Progenitor cell of endocrine pancreas (in vitro differentiated cells): ENCODE measurements at places on chromosomes 4 and X.

DNA sequence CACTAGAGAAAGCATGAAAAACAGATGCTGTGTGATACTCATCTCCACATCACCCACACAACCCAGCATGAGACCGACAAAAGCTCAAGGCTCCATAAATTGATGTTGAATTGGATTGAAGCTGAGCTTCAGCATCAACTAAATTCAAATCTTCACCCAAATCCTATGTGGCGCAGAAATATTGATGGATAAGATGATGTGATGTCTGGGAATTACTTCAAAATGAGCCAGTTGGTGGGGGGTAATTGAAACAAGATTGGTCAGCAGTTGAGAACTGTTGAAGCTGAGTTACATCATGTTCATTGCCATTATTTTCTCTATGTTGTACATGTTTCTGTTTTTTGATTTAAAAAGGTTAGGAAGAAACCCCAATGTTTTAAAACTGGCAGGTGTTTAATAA, 166.5 kb upstream of the STS start:
- no peak for DNase-seq

- no peak for DNase-seq
Measured at GRCh38 chr4:128810331-128810870, 901 bp downstream of the JADE1 start.

GRCh38 chrX:110284159-110284558, 33.7 kb downstream of the AMMECR1 start:
- DNase-seq: no peak

DNA sequence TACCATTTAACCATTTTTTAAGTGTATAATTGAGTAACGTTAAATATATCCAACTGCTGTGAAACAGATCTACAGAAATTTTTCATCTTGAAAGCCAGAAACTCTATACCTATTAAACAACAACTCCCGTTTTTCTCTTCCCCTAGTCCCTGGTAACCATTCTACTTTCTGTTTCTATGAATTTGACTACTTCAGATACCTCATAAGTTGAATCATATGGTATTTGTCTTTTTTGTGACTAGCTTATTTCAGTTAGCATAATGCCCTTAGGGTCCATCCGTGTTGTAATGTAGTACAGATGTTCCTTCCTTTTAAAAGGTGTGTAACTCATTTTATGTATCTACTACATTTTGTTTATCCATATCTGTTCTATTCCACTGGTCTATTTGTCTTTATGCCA, 48.7 kb downstream of the STAG2 start:
- no peak for DNase-seq

- DNase-seq: no peak
Measured at GRCh38 chr4:82718162-82718940, 80.2 kb downstream of the SCD5 start.

- DNase-seq: no peak
Measured at GRCh38 chr4:95084584-95084983, 326.8 kb downstream of the BMPR1B start.

- no peak for DNase-seq
Measured at GRCh38 chr4:7811536-7812191, 128.0 kb downstream of the AFAP1 start.

DNA sequence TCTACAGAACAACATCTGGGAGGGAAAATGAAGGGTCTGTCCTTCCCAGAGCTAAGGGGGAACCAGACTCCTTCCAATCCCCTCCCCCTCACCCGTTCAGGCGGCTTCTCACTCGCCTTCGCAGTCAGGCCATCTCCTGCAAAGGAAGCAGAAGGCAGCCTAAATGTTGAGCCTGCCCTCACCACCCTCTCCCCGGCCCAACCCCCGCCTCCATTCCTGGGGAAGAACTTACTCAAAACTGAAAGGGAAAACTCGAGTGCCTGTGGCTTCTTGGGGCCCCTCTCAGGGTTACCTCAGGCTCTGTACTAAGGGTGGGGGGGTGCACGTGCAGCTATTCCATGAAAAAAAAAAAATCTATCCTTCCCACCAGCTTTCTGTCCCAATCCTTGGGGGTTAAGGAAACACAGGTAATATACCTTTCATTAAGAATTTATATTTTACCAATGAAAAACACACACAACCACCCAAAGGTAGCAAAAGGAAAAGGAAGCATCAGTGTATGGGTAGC, 2.4 kb downstream of the ZMYM3 start:
- no peak for DNase-seq

DNA sequence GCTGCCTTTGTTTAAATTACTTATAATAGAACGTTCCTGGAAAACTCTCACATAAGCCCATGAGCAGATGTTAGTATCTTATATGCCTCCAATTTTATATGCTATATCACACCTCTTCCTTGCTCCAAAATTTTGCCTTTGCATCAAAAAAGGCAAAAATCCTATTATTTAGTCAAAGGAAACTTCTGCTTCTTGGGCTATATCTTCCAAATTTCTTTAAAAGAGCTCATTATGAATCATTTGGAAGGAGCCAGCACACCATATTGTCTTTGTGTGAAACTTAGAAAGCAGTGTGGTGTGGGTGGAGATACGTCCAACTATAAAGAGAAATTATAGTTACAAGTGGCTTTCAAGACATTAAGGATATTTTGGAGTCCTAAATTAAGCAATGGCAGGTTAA, 35.7 kb downstream of the NHS start:
- DNase-seq: no peak

GRCh38 chr4:76339364-76339763, 32.8 kb downstream of the STBD1 start:
- no peak for DNase-seq
